ENCODE measurements at places on chromosomes 6 and 20.
A peak's percentile ranks its signal among the peaks of the same experiment; 100 is the strongest.

- no peak for DNase-seq
These were observed 3.2 kb downstream of the SULF2 start for GRCh38 chr20:47782076-47782475.

GRCh38 chr6:162377735-162378134 lies 349.8 kb downstream of the PRKN start:
- no peak for DNase-seq

DNA sequence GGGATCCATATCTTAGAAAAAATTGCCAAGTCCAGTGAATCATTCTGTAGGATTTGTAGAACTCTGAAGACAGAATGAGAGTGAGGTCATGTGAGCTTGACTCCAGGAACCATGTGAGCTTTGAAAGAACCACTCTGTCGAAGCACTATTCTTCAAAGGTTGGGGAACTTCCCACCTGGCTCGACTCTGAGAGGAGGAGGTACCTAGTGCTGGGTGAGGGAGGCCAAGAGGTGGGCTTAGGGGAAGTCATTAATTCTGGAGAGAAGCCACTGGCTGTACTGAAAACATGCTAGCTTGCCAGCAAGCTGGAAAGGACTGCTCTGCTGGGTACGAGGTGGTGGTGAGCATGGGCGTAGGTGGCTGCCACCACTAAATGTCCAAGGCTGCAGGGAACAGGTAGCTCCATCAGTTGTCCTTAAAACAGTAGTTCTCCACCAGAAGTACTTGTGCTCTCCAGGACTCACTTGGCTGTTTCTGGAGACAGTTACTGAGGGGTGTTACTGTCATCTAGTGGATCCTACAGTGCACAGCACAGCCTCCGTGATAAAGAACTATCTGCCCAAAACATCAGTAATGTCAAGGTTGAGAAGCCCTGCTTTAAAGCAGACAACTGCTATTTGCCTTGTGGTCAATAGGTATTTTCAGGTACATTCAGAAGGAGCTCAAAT lies 34.7 kb upstream of the SYNJ2 start:
- DNase-seq, result no peak

DNA sequence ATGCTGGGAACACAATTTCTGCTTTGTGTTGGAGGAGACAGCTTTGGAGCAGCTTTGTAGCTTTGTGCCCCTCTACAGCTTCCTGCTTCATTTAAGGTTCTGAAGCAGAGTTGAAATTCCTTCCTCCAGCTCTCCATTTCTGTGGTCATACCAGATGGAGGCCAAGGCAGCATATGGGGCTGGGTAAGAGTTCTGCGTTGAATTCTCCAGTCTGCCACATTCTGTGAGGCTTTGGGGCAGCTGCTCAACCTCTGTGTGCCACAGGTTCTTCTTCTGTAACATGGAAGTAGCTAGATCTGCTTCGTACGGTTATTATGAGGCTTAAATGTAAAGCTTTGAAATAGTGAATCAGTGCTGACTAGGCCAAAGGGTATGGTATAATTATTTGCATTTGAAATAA lies 2.9 kb upstream of the TRIM26 start:
- DNase-seq, result peak; percentile 7

DNA sequence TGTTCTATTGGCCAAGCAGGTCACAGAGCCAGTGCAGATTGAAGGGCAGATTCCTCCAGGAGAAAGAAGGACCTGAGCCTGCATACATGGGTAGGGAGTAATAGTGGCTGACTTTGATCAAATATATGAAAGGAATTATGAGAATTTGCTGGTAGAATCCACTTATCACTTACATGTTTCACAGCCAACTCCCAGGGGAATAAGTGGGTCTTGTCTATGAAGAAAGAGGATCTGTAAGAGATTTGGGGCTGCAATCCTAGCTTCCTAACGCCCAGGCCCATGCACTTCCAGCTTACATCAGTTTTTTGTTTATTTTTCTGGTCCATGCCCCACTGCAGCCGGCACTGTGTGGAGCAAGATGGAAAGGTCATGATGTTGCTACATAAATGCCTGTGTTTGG lies 107.9 kb upstream of the SYNDIG1 start:
- no peak for DNase-seq

GRCh38 chr6:145627451-145627850 lies 107.9 kb downstream of the EPM2A start:
- no peak for DNase-seq

DNA sequence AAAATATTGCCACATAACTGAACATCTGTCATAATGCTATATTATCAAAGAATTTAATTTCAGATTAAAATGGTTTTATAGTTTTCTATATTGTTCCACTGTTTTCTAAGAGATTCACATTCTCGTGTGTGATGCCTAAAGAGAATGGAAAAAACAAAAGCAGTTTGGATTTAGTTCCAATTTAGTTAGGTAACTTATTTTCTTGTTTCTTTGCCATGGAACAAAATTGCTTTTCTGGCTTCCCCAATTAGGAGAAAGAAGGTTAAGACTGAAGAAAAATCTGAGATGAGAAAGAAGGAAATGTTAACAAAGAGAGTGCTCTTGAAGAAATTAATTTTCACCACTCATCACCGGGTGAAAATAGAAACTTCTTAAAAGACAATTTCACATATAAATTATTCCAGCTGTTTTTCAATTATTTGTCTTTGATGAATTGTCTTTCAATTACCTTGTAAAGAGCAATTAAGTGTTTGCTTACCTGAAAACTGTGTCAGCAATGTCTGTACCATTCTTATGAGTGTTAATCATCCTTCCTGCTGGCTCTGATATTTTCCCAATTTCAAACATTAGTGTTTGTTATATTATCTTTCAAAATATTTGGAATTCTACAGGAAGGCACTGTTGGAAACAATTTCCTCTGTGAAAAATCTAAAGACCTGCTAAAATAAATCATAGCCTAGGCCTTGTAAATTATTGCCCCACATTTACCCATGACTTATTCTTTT lies 19.5 kb downstream of the PHACTR2 start:
- no peak for DNase-seq

DNA sequence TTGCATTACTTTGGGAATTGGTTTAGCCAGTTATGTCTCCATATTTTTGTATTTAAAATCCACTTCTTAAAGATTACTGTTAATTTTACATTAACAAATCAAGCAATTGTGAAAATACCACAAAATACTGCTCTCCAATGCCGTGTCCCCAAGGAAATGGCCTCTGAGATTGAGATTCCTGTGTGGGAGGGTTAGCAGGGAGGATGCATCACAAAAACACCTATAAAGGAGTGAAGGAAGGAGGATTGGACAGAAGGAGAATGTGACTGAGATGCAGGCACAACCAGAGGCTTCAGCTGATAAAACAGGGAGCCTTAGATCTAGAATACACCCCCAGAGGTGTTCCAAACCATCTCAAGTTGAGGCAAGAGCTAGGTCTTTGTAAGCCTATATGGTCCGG lies 34.2 kb upstream of the NKAIN2 start:
- DNase-seq, result no peak

DNA sequence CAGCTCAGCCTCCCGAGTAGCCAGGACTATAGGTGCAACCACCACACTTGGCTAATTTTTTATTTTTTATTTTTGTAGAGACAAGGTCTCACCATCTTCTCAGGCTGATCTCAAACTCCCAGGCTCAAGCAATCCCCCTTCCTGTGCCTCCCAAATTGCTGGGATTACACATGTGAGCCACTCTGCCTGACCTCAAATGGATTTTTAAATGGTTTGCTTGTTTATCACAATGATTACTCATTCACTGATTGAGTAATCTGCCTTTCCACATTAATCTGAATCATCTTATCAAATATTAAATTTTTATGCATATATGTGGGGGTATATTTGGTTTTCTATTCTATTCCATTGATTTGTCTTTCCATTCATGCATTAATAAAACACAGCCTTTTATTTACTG lies 9.4 kb upstream of the KHDC1L start:
- no peak for DNase-seq

GRCh38 chr6:30185846-30186484 lies 22.6 kb downstream of the TRIM15 start:
- no peak for DNase-seq

DNA sequence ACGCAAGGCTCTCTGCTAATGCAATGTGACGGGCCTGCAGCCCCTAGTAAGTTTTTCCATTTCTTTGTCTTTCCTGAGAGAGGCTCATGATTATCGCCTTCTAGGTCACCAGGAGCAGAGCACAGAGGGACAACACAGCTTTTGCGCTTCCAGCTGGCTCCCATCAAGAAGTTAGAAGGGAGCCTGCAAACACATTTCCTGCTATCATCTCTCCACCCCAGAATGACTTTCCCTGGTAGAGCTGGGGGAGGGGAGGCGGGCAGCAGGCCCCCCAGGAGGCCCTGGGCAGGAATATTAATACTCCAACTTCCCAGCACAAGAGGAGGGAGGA lies 35.7 kb upstream of the CCDC167 start:
- no peak for DNase-seq

- DNase-seq, result no peak
These were observed 36.5 kb upstream of the TNFAIP3 start for GRCh38 chr6:137830511-137830911.

DNA sequence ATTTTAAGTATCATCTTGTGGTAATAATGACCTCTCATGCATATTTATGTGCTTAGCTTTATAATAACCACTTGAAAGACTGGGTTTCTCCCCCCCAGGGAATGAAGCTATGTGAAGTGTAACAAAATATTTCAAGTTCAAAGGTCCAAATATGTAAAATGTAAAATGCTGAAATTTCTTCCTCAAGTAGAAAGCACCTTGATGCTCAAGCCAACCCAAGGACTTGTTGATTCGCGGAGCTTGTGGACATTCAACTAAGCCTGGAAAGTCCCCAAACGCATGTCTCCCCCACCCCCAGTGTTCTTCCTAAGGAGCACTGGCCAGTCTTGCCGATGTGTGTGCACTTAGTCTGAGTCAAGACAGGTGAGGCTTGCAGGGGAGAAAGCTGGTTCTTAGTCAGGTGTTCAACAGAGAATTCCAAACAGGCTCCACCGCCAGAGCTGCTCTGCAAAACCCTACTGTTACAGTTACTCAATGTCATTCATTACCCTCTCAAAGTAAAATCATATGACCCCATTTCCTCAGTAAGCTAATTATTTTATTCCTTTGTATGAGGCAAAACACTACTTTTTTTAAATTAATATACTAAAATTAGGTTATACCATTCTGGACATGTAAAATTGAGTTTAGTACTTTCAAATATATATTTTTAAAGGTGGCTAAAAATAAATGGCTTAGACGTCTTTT lies 46.9 kb upstream of the QKI start:
- no peak for DNase-seq

GRCh38 chr20:47647994-47648393 lies 137.3 kb downstream of the SULF2 start:
- no peak for DNase-seq

Measured in right kidney (tissue), 9 donors.